Esophagus squamous epithelium (tissue), 5 donors: ENCODE measurements at places on chromosomes 6 and 20. TPM values are rescaled to one million over a fixed set of nuclear protein-coding genes. Genes with fewer than 3 reads are reported as not detected.

CST7 gene
- total RNA-seq: 2.7 TPM

HLA-DRB5 gene
- not detected for total RNA-seq

ZBTB22 gene
- total RNA-seq: 14.5 TPM

DNA sequence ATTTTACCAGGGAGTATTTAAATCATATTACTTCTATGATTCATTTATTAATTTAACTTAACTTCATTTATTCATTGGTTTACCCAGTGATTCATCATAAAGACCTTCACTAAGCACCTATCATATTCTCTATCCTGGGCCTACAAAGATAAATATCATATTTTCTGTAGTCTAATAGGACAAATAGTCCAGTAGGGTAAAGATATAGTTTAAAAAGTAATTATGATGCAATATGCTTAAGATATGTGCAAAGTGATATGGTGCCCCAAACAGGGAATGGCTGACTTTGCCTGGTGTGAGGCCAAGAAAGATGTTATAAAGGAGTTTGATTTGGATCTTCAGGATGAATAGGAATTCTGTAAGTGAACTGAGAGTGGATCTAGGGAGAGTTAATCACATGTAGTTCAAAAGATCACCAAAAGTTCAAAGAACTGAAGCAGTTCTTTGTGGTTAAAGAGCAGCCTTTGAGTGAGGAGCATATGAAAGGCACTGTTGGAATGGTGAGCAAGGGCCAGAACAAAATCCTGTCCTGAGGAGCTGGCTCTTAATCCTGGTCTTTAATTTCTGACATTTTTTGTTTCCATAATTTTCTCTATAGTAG lies 45.5 kb downstream of the MLIP start:
- DNase-seq: no peak

DNA sequence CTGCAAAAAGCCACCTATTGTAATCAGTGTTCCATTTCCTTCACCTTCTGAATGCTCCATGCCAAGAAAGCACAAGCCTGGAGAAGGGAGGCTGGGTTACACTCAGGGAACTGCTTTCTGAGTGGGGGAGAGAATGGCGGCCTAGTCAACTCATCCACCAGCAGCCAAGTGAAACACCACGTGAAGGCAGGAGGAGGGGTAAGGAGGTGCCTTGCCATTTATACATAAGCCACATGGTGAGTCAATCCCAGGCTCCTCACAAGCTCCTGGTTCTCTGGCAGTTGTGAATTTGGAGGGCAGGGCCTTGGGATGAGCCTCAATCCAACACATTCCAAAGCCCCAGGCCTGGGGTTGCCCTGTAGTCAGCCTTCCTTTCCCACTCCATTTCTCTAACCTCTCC lies 149.4 kb downstream of the CD24 start:
- DNase-seq: no peak

DNA sequence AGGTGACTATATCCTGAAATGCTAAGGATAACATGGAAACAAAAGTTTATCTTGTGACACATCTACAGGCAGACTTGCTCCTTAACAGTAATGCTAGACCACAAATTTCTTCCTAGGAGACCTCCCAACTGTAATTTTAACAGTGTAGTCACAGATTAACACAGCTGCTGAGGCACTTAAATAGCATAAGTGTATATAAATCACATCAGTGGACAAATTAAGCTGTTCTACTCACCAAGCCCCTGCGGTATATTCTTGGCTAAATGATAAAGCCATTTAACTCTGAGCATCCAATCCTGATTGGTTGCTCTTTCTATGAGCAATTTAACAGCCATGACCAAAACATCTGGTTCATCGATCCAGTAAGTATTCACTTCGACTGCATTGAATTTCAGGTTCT lies 73.3 kb upstream of the LYRM2 start:
- DNase-seq: no peak

- no peak for DNase-seq
Measured at GRCh38 chr6:130955755-130956154, 107.3 kb downstream of the EPB41L2 start.

DNA sequence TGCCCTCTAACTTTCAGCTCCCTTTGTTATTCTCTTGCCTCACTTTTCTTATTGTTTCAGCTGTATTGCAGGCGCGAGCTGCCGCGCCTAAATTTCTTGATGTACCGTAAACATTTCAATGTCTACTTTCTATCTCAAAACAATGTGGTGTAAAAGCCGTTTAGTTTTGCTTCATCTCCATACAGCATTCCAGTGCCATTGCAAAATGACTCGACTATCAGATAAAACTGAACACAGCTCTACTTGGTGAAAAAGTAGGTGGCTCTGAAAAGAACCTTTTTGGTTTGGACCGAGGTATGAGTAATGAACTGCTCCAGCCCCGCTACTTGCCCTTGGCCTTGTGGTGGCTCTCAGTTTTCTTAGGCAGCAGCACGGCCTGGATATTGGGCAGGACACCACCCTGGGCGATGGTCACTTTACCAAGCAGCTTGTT lies 74.6 kb downstream of the OR2B2 start:
- no peak for DNase-seq

- DNase-seq: no peak
Measured at GRCh38 chr6:107667790-107668189, 156.3 kb downstream of the SCML4 start.

- DNase-seq: no peak
Measured at GRCh38 chr6:54646069-54646950, 200.3 kb upstream of the FAM83B start.

GRCh38 chr6:164124986-164125385 lies 710.5 kb downstream of the QKI start:
- no peak for DNase-seq

GRCh38 chr6:169654598-169655391 lies 47.0 kb downstream of the WDR27 start:
- no peak for DNase-seq

- DNase-seq: no peak
Measured at GRCh38 chr20:25242231-25242630, 5.7 kb upstream of the PYGB start.

GRCh38 chr6:142945446-142946180 lies 637 bp upstream of the HIVEP2 start:
- DNase-seq: no peak

- no peak for DNase-seq
Measured at GRCh38 chr6:47247227-47247797, 62.4 kb downstream of the TNFRSF21 start.

GRCh38 chr6:124927806-124928205 lies 34.4 kb upstream of the RNF217 start:
- DNase-seq: no peak

DNA sequence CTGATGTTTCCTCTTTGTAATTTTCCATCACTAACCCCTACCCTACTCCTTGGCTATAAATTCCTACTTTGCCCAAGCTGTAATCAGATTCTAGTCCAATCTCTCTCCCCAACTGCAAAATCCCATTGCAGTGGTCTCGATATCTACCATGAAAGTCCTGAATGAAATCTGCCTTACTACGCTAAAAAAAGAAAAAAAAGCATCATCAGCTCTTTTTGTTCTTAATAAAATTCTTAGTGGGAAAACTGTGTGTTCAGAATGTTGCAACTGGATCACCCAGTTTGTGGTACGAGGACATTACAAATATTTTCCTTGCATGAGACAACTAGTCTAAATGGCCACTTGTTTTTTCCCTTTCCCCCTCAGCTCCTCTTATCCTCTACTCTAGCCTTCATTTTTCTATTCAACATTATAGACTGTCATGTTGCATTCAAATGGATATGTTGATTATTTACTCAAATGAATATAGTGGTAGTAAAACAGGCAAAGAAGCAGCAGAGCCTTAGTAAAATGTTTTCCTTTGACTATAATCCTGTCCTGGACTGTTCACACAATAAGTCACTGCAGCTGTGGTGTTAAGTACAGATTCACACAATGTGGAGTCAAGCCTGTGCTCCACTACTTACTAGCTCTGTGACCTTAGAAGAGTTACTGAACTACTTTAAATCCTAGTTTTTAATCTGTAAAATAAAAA lies 527.1 kb upstream of the MARCKS start:
- DNase-seq: no peak
